Testis (tissue), 5 donors: ENCODE measurements at places on chromosomes 7 and 10. TPM values are rescaled to one million over a fixed set of nuclear protein-coding genes. Genes with fewer than 3 reads are reported as not detected.

GRCh38 chr10:7033031-7033430 is 377.8 kb downstream of the SFMBT2 start:
- no peak for DNase-seq
- H3K4me3 ChIP-seq, result no peak overlapping the region
- H3K36me3 ChIP-seq, result no peaks in the 10 kb centered on the region
- H3K4me1 ChIP-seq, result no peaks in the 10 kb centered on the region

GRCh38 chr7:144824360-144824759 is 11.5 kb downstream of the TPK1 start:
- H3K4me1 ChIP-seq, result peaks cover 4% of the 10 kb centered on the region
- DNase-seq, result no peak
- H3K36me3 ChIP-seq, result no peaks in the 10 kb centered on the region
- H3K27me3 ChIP-seq, result no peaks in the 10 kb centered on the region
- H3K4me3 ChIP-seq, result no peak overlapping the region

The ABCC2 gene
- 0.81 TPM for total RNA-seq

The HOXA2 gene
- total RNA-seq, result 0.31 TPM

DNA sequence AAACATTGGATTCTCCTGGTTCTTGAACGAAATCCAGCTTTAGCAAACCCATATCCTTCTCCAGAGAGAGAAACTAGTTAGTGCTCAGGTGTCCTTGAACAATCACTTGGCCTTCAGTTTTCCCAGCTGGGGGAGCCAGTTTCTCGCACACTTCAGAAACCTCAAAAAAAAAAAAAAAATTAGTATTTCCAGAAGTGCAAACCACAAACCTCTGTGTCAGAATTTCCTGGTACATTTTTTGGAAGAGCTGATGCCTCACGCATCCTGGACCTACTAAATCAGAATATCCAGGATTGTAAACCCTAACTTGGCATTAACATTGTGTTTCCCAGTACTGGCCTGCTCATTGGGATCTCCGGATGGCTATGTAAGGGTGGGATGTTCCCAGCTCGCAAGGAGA is 143.4 kb upstream of the EGR2 start:
- H3K27me3 ChIP-seq, result no peaks in the 10 kb centered on the region
- H3K27ac ChIP-seq, result no peak overlapping the region
- H3K4me1 ChIP-seq, result no peaks in the 10 kb centered on the region
- DNase-seq, result no peak

The NUTM2E gene
- 0.12 TPM for total RNA-seq

The DRGX gene
- total RNA-seq, result not detected

The ADCYAP1R1 gene
- 4.3 TPM for total RNA-seq
